ENCODE measurements at places on chromosomes 12 and 14.
A peak's percentile ranks its signal among the peaks of the same experiment; 100 is the strongest.

DNA sequence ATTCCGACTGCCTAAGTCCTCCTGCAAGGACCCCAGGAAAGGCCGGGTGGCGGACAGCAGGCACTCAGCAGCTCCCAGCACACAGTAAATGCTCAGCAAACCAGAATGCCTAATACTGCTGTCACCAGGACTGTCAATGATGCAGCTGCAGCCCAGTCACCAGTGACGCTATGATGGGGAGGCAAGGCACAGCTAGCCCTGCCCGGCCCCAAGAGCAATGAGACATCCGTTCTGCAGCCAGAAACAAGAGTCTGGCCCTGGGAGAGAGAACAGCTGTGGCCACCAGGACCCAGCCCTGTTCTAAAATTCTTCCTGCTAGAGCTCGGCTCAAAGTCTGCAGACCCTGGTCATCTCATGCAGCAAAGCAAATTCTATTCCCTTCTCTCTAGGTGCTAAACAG, 69.8 kb downstream of the NCOR2 start:
- DNase-seq: no peak

DNA sequence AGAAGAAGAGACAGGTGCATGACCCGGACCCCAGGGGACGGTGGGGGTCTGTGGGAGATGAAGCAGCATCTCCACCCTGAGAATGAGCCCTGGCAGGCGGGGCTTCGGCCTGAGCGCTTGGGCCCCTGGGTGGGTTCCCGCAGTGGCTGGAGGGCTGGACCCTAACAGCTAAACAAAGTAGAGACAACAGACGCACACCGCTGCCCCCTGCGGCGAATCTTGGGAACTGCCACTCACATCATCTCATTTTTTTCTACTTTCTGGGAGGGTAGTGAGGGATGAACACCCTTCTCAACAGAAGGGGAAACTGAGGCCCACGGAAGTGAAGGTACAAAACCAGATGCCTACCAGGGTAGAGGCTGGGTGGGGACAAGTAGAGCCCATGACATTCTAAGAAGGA, 104.7 kb downstream of the RFLNA start:
- no peak for DNase-seq

DNA sequence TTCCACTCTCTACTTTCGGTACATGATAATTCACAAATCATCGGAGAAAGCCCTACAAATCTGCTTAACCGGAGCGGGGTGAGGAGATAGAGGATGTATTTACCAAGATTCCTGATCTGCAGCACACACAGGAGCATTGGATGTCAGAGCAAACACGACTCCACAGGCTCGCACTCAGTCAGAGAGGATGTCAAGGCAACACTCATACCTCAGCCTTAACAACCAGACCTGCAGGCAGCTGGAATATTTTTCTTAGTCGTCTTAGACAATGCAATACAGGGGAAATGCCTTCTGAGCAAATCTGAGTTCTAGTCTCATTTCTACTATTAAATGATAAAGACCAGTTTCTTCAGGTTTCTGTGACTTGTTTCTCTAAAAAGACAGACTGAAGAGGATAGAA, 159.3 kb upstream of the CPNE8 start:
- DNase-seq: no peak

GRCh38 chr14:75452900-75453816, 25.3 kb downstream of the JDP2 start:
- peak; percentile 77 for DNase-seq

GRCh38 chr14:92493024-92493423, 20.6 kb upstream of the RIN3 start:
- DNase-seq: no peak

DNA sequence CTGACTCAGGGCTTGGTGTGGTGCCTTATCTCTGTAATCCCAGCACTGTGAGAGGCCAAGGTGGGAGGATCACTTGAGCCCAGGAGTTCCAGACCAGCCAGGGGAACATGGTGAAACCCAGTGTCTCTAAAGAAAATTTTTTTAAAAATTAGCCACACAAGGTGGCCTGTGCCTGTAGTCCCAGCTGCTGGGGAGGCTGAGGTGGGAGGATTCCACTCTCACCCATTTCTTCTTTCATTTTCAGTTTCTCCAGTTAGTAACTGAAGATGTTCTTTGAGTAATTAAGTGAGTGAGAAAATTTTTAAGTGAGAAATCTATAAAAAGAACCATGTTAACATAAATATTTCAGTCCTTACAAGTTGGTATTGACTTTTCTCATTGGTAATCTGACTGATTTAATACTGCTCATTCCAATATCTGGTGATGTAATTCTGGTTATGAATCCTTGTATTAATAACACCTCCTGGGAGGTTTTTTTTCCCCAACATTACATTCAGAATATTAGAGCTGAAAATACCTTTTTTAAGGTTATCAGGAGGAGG, 6.1 kb downstream of the METTL3 start:
- no peak for DNase-seq

DNA sequence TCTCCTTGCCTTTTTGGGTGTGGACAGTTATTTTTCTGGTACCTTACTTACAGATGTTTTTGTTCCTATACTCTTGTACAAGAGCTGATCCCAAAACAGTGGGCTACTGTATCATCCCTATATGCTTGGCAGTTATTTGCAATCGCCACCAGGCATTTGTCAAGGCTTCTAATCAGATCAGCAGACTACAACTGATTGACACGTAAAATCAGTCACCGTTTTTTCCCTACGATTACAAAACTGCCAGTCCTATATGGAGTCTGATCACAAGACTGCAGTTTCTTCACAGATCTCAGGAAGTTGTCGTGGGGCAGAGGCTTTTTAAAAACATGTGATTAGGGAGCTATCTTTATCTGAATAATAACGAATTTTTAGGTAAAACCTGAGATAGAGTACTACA, 1.3 kb downstream of the LYSET start:
- DNase-seq: no peak

DNA sequence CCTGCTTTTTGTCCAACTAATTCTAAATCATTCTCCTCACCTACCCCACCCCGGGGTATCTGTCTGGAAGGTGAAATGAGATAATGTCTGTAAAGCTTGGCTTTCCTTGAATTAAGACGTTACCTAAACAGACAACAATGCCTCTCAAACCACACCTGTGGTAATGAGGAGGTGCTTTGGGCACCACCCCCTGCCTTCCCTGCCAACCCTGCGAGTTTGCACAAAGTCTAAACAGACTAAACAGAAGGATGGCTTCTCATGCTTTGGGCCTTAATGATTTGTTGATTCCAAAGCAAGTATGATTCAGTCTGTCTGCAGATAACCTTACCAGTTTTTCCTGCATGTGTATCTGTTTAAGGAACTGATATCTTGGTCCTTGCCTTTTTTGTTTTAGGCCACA, 82.4 kb downstream of the ZFC3H1 start:
- DNase-seq: no peak

- DNase-seq: no peak
These were observed 26.2 kb upstream of the KTN1 start for GRCh38 chr14:55553791-55554190.

- no peak for DNase-seq
These were observed 24.2 kb upstream of the FAM222A start for GRCh38 chr12:109689426-109689825.

DNA sequence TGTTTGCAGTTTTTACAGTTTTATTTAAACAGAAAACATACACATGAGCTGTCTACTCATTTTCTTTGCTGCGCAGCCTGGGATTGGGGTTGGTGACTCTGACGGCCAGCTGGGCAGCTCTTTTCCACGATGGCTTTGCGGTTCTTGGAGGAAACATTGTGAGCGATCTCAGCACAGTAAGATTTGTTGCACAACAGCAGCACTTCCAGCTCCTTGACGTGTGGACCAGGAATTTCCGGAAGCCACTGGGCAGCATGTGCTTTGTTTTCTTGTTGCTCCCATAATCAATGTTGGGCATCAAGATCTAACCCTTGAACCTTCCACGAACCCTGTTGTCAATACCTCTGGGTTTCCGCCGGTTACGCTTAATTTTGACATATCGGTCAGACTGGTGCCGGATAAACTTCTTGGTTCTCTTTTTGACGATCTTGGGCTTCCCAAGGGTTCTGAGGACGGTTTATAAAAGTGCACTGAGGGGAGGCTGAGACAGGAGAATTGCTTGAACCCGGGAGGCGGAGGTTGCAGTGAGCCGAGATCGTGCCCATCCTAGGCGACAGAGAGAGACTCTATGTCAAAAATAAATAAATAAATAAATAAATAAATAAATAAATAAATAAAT, 21.8 kb downstream of the FKBP11 start:
- peak; percentile 67 for DNase-seq

GRCh38 chr14:31122921-31123320, 84.7 kb downstream of the HECTD1 start:
- DNase-seq: no peak

DNA sequence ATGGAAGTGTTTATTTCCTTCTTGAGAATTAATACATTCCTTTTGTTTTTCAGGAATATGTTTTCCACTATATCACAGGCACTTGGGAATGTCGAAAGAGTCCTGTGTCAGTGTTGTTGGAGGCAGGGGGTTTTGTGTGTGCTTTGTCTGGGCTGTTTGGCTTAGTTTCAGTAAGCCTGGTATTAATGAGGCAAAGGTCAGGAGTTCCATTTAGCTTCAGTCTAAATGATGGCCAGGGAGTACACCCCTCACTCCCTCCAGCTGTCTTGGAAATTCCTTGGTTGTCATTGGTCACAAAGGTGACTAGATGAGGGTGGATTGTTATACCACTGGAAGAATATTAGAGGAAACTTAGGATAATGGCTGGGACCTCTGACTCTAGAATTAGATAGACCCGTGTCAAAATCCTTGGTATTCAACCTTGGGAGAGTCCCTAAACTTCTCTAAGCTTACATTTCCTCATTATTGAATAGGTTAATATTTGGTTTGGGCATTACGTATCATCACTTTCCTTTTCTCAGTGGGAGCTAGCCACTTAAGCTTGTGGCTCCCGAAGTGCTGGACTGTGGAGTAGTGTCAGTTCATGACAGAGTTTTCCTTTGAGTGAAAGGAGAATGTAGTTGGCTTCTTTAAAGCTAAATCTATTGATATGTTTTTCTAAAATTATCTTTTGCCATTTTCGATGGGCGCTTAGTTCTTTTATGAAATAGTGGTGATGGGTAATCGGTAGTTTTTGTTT, 5.2 kb downstream of the FRS2 start:
- no peak for DNase-seq

DNA sequence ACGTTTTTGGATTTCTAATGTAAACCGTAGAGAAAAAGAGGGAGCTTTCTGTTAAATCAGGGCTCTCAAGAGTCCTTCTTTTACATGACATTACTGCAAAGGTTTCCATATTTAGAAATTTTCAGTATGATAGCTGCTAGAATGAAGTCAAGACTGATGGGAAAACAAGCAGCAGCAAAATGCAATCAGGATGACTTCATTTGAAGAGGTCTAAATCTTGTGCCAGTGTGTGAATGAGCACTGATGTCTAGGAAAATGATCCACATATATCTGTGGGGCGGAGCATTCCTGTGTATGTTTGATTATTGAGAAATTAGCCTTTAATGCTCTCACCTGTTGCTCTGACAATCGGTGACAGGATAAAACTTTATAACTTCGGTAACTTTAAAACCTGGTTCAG, 73.6 kb downstream of the GRIP1 start:
- DNase-seq: no peak

- DNase-seq: no peak
These were observed 17.2 kb downstream of the NOXRED1 start for GRCh38 chr14:77406086-77406485.

- no peak for DNase-seq
These were observed 34.9 kb downstream of the SCFD1 start for GRCh38 chr14:30657050-30657449.
